ENCODE measurements at places on chromosomes 5 and 9.

GRCh38 chr9:109320331-109320741 is 523 bp downstream of the EPB41L4B start:
- DNase-seq: no peak

- DNase-seq: no peak
These were observed 45.3 kb upstream of the ADAMTSL1 start for GRCh38 chr9:18428661-18429060.

DNA sequence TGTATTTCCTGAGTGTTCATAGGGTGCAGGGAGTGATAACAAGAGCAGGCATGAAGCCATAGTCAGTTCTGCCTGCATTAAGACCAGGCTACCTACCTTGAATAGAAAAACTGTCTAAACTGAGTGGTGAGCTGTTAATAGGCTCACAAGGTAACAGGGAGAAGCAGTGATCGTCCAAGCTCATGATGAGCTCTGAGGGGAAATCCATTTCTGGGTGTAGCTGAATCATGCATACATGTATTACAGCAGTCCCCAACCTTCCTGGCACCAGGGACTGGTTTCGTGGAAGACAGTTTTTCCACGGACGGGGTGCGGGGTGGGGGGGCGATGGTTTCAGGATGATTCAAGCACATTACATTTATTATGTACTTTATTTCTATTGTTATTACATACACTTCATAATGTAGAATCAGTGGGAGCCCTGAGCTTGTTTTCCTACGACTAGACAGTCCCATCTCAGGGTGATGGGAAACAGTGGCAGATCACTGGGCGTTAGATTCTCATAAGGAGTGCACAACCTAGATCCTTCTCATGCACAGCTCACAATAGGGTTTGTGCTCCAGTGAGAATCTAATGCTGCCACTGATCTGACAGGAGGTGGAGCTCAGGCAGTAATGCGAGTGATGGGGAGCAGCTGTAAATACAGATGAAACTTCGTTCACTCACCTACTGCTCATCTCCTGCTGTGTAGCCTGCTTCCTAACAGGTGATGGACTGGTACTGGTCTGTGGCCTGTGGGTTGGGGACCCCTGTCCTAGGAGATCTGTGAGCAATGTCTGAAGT is 100.0 kb upstream of the IL6ST start:
- peak; percentile 85 for DNase-seq

DNA sequence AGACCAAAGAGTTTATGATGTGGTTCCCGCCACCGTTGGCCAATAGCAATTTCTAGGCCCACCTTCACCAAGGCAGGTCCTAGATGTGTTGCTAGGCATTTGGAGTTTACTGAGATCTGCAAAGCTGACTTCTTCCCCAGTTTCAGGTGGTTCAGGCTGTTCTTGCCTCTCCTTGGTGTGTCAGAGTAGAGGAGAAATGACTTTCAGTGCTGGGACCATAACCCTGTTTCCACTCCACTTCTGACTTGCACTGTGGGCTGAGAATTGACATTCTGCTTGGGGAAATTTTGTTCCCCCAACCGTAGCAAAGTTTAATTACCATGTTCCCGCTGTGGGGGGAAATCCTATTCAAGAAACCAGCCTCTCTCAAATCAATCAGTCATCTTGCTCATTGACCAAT is 128.0 kb upstream of the GABRP start:
- no peak for DNase-seq

DNA sequence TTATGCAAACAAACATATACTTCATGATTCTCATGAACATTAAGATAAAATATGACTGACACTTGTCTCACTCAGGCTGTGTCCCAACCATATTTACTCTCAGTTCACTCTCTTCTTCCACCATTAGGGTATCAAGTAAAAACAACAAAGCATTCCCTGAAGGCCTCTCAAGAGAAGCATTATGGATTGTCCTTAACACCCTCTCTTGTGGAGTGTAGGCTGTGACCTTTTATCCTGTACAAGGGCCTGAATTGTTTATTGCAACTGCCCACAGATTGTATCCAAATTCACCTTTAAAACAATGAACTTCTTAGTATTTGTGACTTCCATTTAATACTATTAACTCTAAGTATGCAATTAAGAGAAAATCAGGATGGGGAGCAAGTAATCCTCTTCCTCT is 78.1 kb downstream of the RICTOR start:
- no peak for DNase-seq
